ENCODE measurements at places on chromosomes 7 and 10.

DNA sequence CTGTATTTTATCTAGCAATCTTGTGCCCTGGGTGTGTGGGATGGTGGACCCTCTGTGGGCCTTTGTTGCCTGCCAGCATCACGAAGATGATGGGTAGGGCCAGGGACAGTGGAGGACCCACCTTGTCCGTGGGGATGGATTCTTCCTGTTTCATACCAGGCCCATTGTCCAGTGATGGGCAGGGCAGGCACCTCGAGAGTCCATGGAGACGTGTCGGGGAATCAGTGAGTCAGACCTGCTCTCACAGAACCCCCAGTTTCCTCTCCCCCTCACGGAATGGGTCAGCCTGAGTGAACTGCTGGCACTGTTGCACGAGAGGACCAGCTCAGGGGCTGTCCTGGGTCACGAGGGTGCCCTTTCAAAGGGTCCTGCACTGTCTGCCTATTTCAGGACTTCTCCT is 401.2 kb downstream of the RPS24 start:
- no peak for DNase-seq

- no peak for DNase-seq
Observed at GRCh38 chr7:92934096-92934495, 97.7 kb upstream of the CDK6 start.

GRCh38 chr7:28609608-28610007 is 197.3 kb downstream of the CREB5 start:
- DNase-seq = no peak

DNA sequence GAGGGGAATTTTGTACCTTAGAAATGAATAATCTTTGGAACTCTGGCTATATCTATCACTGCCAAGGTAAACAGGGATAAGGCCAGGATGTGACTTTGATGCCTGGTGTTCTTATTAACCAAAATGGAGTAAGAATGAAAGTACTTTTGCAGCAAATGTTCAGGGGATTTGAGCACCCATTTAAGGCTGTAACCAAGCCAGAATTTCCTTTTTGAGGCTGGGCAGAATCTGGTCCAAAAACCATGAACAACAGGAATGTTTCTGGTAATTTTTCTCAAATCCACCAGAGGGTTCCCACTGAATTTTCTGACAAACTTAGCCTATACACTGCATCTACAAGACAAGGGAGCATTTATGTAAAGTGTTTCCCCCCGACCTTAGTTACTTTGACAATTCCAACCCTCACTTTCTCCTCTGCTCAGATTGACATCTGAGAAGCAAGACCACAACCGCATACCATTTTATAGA is 120.6 kb downstream of the BAMBI start:
- DNase-seq = no peak

- no peak for DNase-seq
Observed at GRCh38 chr10:6701289-6701688, 121.2 kb upstream of the PRKCQ start.

- DNase-seq = no peak
Observed at GRCh38 chr10:124697837-124698544, 46.2 kb downstream of the FAM53B start.

DNA sequence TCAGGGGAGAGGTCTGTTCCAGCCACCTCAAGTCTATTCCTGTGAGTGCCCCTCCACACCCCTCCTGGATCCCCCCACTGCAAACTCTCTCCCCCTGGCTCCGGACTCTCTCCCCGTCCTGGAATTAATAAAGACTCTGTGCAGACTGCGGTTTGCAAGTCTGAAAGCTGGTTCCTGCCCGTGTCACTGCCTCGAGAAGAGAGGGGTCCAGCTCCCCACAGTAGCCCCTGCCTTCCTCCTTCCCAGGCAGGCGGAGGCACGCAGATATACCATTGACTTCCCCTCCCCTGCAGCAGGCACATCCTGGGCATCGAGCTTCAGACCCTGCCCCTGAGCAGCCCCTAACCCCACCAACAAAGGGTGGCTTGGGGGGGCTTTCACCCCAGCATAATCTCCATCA is 2.2 kb upstream of the ELN start:
- DNase-seq = no peak

DNA sequence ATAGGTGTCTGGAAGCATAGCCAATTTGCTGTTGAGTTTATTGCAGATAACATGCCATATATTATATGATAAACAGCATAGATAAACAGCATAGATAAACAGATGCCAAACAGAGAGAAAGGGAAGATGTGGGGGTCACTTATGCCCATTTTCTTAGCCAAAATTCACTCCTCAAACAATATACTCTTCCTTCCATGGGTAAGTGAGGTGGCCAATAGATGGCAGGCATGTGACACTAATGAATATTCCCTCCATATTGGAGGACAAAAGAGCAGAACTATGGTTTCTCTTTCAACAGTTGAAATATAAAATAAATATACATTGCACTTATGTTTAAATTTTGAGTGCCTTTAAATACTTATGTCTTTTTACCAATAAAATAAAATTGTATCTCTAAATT is 1212.8 kb downstream of the REEP3 start:
- no peak for DNase-seq

- DNase-seq = no peak
Observed at GRCh38 chr7:148718431-148718830, 19.7 kb downstream of the CUL1 start.

- no peak for DNase-seq
Observed at GRCh38 chr10:98446151-98446660, 529 bp downstream of the HPS1 start.

DNA sequence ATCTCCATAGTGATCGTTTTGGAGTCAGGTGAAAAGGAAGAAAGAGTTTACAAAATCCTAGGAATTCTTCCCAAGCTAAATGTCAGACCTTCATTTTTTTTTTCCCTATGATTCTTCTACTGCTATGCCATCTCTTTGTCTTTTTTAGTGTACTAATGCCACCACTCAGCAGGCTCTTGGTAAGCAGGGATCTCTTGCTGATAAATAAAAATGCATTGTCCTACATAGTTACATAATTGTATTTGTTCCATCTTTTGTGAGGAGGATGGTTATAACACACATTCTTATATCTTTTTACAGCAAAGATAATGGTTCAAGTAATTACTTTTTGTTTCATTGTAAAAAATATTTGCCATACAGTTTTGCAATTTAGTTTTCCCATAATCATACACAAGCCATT is 36.8 kb upstream of the AFAP1L2 start:
- DNase-seq = no peak

Data from AG04449 (cell line).